ENCODE measurements at places on chromosomes 6 and 20. TPM values are rescaled to one million over a fixed set of nuclear protein-coding genes. Genes with fewer than 3 reads are reported as not detected.
A peak's percentile ranks its signal among the peaks of the same experiment; 100 is the strongest.

WFDC5 gene
- 1.6 TPM for total RNA-seq

CRYBG1 gene
- 27.9 TPM for total RNA-seq

ABCF1 gene
- 40.0 TPM for total RNA-seq

DNA sequence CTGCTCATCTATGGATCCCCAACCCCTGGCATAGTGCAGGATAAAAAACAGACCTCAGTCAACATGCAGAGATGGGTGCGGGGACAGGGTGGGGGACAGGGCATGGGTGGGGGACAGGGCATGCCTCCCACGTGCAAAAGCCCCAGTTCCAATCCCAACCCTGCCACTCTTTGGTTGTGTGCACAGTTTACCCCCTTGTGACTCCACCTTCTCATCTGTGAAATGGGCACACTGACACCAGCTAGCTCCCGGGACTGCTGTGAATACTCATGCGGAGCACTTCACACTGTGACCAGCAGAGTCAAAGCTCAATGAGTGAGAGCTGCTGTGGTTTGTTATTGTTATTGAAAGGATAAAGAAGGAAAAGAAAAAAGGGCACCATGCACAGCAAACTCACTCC is 69.3 kb downstream of the NFATC2 start:
- peaks cover 19% of the 10 kb centered on the region for H3K36me3 ChIP-seq
- H3K27ac ChIP-seq = no peak overlapping the region
- H3K27me3 ChIP-seq = no peaks in the 10 kb centered on the region
- DNase-seq = no peak

GRCh38 chr6:150894935-150895552 is 29.5 kb downstream of the MTHFD1L start:
- H3K36me3 ChIP-seq = no peaks in the 10 kb centered on the region
- H3K4me3 ChIP-seq = no peak overlapping the region
- DNase-seq = no peak
- no peaks in the 10 kb centered on the region for H3K27me3 ChIP-seq
- H3K27ac ChIP-seq = no peak overlapping the region
- H3K4me1 ChIP-seq = peaks cover 6% of the 10 kb centered on the region

- no peaks in the 10 kb centered on the region for H3K36me3 ChIP-seq
- H3K27me3 ChIP-seq = no peaks in the 10 kb centered on the region
- no peak for DNase-seq
- H3K27ac ChIP-seq = no peak overlapping the region
Measured at GRCh38 chr6:56076033-56076432, 171.3 kb downstream of the COL21A1 start.

DNA sequence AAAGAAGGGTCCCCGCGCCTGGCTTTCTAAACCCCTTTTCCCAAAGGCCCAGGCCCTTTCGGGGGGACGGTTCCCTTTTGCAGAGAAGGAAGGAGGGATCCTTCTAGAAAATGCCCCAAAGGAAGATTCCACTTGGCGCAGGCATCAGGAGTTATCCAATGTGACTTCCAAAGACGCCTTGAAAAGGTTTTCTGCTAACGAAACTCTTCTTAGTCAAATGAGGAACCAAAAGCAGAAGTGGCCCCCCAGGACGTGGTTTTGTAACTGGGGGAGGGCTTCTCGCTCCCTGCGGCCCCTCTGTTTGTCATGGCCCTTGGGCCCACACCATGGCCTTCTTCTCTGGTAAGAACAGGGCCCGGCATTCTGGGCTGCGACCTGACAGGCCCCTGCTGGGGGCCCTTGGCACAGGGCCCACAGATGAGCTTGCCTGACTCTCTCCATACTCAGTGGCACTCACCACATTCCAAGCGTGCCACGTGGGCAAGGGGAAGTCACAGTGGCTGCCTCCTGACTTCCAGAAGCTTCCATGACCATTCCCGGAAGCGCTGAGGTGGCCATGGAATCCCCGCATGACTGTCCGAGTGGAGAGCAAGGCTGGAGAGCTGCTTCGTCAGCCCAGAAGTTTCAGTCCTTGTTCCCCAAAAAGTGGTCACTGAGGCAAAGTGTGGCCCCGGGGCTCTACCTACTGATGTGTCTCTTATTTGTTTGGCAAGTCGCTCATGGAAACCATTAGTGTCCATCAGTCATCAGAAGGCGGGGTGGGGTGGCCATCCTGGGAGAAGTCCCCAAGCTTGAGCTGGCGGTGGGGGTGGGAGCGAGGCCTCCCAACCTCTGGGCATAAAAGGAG is 834 bp upstream of the CTSZ start:
- H3K4me3 ChIP-seq = peak overlapping the region; percentile 91
- peak; percentile 81 for DNase-seq
- H3K27ac ChIP-seq = peak overlapping the region; percentile 94
- no peaks in the 10 kb centered on the region for H3K27me3 ChIP-seq
- H3K4me1 ChIP-seq = peaks cover 67% of the 10 kb centered on the region
- H3K36me3 ChIP-seq = peaks cover 12% of the 10 kb centered on the region

DNA sequence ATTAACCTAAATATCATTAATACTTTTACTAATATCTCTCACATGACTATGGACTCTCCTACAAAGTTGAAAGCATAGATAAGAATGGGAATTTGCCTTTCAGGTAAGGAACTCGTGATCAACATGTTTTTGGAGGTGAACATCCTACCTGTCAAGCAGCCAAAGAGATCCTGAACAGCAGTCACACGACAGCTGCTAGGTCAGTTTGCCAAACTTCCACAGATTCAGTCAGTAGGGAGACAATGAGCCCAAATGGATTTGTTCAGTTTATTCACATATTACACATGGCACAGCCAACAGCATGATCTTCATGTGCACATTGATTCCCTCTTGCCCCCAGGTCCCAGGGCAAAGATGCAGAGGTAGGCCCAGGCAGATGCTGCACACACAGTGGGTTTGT is 86.1 kb upstream of the LOC128125822 start:
- no peaks in the 10 kb centered on the region for H3K4me1 ChIP-seq
- H3K27me3 ChIP-seq = no peaks in the 10 kb centered on the region
- no peaks in the 10 kb centered on the region for H3K36me3 ChIP-seq
- no peak overlapping the region for H3K27ac ChIP-seq
- no peak for DNase-seq
- no peak overlapping the region for H3K4me3 ChIP-seq

- H3K27ac ChIP-seq = no peak overlapping the region
- no peak for DNase-seq
- H3K4me3 ChIP-seq = no peak overlapping the region
- H3K36me3 ChIP-seq = no peaks in the 10 kb centered on the region
- H3K4me1 ChIP-seq = no peaks in the 10 kb centered on the region
Measured at GRCh38 chr6:81849248-81849647, 96.8 kb upstream of the TENT5A start.

GRCh38 chr6:167758309-167759023 is 68.2 kb upstream of the AFDN start:
- no peak overlapping the region for H3K27ac ChIP-seq
- no peak for DNase-seq
- no peaks in the 10 kb centered on the region for H3K36me3 ChIP-seq
- H3K27me3 ChIP-seq = no peaks in the 10 kb centered on the region
- no peak overlapping the region for H3K4me3 ChIP-seq

DNA sequence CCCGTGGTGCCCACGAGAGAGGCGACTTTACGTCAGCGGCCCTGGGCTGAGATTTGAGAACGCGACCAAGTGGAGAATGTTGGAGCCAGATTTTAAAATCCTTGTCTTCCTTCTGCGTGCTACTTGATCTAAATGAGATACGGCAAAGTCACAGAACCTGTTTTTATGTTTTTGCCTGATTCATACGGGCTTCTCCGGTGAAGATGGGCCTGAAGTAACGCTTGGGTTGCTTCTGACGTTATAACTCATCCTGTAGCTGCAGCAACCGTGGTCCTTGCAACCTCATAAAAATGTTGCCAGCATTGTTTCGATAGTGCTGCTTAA is 462 bp upstream of the SLC35B3 start:
- H3K27me3 ChIP-seq = no peaks in the 10 kb centered on the region
- H3K36me3 ChIP-seq = no peaks in the 10 kb centered on the region
- H3K27ac ChIP-seq = peak overlapping the region; percentile 89
- H3K4me3 ChIP-seq = peak overlapping the region; percentile 81

- H3K4me3 ChIP-seq = no peak overlapping the region
- no peak for DNase-seq
- H3K4me1 ChIP-seq = no peaks in the 10 kb centered on the region
- H3K36me3 ChIP-seq = no peaks in the 10 kb centered on the region
- no peak overlapping the region for H3K27ac ChIP-seq
Measured at GRCh38 chr6:25927756-25928216, 2.7 kb downstream of the SLC17A2 start.
